Aorta (tissue), 5 donors: ENCODE measurements at places on chromosomes 12 and 14. TPM values are rescaled to one million over a fixed set of nuclear protein-coding genes. Genes with fewer than 3 reads are reported as not detected.
A peak's percentile ranks its signal among the peaks of the same experiment; 100 is the strongest.

The OASL gene
- polyA plus RNA-seq = 3.1 TPM

The GPR84 gene
- polyA plus RNA-seq = not detected

GRCh38 chr12:112466835-112467234 lies 48.1 kb downstream of the PTPN11 start:
- H3K27ac ChIP-seq = no peak overlapping the region
- DNase-seq = no peak
- H3K4me3 ChIP-seq = no peak overlapping the region
- no peaks in the 10 kb centered on the region for H3K4me1 ChIP-seq
- H3K27me3 ChIP-seq = no peaks in the 10 kb centered on the region

GRCh38 chr14:92628636-92629035 lies 115.1 kb downstream of the RIN3 start:
- no peak overlapping the region for H3K27ac ChIP-seq
- H3K4me3 ChIP-seq = no peak overlapping the region
- no peaks in the 10 kb centered on the region for H3K36me3 ChIP-seq
- H3K4me1 ChIP-seq = no peaks in the 10 kb centered on the region

DNA sequence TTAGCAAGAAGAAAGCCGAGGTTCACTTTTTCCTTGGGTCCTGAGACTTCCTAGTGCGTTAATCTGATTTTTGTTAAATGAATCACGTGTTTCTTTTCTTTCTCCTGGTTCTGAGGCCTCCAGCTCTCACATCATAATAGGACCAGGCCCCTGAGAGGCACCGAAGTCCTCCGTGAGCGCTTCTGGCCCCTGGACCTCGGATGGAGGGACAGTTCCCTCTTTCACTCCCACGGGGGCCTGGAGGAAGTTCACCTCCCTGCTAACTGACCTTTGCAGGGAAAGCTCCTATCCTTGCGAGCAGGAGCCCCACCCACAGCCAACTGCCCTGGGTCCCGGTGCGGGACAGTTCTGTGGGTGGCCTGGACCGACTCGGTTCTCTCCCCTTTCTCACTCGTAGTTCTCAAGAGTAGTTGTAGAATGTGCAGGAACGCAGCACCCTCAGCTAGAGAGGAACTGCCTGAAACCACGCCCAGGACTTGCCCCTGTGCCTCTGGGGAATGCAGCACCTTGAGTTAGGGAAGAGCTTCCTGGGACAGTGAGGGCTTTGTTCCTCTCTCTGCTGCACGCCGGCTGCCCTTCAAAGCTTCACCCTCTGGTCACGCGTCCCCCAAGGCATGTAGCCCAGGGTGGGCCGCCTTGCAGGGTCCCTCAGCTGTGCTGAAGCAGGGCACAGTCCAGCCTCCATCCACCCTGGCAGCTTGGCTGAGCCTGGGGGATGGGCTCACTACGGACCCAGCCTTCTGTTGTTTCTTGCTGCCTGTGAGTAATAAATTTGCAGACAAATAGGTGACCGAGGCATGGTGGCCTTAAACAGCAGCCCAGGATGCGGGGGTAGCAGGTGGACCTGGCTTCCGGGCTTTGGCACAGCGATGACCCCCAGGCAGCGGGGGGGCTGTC lies 264.6 kb downstream of the ADGRD1 start:
- H3K27ac ChIP-seq = no peak overlapping the region
- no peaks in the 10 kb centered on the region for H3K27me3 ChIP-seq
- no peak for DNase-seq
- H3K4me3 ChIP-seq = no peak overlapping the region
- no peaks in the 10 kb centered on the region for H3K36me3 ChIP-seq
- no peaks in the 10 kb centered on the region for H3K4me1 ChIP-seq

GRCh38 chr14:89185919-89186855 lies 230.8 kb downstream of the FOXN3 start:
- peak overlapping the region; percentile 60 for H3K27ac ChIP-seq
- H3K27me3 ChIP-seq = no peaks in the 10 kb centered on the region
- H3K4me1 ChIP-seq = peaks cover 6% of the 10 kb centered on the region
- no peak overlapping the region for H3K4me3 ChIP-seq
- DNase-seq = no peak

DNA sequence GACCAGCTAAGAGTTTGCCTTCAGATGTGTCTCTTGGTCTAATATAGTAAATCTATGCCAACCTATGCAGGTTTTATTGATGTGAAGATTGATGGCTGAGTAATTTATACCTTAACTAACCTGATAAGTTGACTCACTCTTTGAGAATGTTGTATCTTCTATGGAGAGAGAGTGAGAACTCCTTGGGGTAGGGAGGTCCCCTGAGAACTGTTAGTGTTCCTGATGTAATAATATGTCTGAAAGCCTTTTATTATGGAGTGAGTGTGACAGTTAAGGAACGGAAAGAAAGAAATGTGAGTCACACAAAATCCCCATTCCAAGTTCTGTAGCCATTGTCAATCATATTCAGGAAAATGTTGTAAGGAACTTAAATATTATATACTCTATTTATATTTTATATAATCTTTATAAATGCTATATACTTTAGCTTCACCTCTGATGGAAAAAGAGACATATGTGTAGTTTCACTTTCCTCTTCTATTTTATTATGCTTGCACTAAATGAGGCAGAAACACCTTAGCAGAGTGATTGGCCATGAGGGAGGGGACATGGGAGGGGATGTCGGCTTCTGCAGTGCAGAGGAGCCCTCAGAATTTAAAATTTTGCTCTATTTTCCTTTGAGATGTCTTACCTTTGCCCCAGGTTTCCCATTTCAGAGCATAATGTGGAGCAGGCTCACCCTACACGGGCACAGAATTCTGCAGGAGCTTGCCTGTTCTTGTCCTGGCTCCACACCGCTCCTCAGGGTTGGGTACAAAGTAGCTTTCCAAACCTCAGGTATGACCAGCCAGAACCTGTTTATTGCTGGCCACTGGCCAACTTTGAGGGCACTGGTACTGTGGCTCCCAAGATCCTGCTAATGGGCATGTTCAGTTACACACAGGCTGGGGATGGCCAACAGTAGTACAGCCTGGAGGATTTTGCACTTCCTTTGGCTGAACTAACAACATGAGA lies 57.7 kb downstream of the ARF6 start:
- H3K36me3 ChIP-seq = no peaks in the 10 kb centered on the region
- H3K27me3 ChIP-seq = no peaks in the 10 kb centered on the region
- peaks cover 1% of the 10 kb centered on the region for H3K4me1 ChIP-seq

- DNase-seq = no peak
- no peak overlapping the region for H3K4me3 ChIP-seq
- no peaks in the 10 kb centered on the region for H3K27me3 ChIP-seq
- H3K36me3 ChIP-seq = no peaks in the 10 kb centered on the region
- no peaks in the 10 kb centered on the region for H3K4me1 ChIP-seq
- H3K27ac ChIP-seq = no peak overlapping the region
Observed at GRCh38 chr12:42770261-42770660, 180.7 kb upstream of the PRICKLE1 start.
